ENCODE measurements at places on chromosomes 2 and 18. TPM values are rescaled to one million over a fixed set of nuclear protein-coding genes. Genes with fewer than 3 reads are reported as not detected.

GRCh38 chr18:73708591-73708990 lies 439.0 kb downstream of the FBXO15 start:
- no peak for DNase-seq

GRCh38 chr2:8144785-8145184 lies 537.1 kb upstream of the ID2 start:
- DNase-seq = no peak

GRCh38 chr2:226799211-226799975 lies at the start of gene IRS1:
TSS of gene IRS1 (minus strand) at chr2:226799820. CDS start at chr2:226798738, 1,082 bp downstream.
- peak; percentile 65 for DNase-seq

- DNase-seq = no peak
Observed at GRCh38 chr2:188345831-188346458, 54.3 kb downstream of the GULP1 start.

DNA sequence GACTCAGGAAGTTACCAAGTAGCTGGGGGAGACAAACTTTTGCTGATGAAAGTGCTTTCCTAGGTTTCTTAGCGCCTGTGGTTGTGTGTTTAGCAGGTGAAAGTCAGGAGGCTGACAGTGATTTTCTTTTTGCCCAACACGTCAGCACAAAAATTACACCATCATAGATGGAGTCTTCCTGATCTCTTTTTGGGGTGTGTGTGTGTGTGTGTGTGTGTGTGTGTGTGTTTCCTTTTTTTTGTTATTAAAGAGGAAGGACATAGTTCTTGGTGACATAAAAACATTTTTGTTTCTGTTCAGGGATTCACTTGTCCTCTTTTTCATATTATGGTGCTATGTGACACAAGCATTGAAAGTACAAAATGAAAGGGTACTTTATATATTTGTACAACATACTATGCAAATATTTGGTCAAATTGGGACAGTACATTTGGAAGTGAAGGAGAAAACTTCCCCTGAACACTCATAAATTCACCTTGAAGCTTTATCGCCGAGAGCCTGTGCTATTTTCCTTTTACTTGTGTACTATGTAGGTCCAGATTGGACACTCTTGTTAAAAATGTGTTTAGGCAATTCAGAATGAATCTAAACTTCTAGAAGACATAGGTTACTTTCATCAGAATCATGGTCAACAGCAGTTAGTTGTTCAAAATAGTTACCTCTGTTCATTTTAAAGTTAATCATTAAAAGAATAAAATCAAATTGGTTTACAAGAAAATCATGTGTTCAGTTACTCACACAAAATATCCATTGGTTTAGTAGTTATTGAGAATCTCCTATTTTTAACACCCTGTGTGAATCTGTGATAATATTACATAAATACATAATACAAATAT lies 491.9 kb downstream of the IRS1 start:
- DNase-seq = no peak

DNA sequence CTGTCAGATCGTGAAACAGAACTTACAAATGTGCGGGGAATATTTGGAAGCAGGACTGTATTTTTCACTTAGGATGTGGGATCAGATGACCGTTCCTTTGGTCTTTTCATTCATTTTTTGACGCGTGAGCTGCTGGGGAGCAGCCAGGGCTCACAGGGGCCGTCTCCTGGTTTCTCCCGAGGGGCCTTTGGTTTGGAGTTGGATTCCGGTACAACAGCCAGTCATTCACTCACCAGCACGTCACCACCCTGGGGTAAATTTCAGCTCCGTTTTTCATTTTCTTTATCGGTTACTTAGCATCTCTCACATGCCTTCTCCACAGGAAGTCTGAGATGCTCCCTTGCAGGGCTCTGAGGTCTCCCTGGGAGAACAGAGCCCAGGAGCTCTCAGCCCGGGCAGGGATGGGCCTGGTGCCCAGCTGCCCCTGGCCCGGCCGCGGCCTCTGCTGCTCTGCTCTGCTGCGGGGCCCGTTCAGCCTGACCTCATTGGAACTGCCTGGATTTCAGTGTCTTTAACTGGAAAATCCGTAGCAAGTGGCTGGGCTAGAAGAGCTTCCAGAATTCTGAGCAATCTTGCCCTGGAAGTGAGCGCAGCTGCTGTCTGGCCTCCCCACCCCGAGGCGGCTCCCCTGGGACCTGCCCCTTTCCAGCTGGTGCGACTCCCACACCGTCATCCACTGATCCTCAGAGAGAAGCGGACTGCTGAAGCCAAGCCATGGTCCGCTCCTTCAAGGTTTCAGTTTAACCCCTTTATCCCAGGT lies 335.6 kb downstream of the EIPR1 start:
- DNase-seq = no peak

DNA sequence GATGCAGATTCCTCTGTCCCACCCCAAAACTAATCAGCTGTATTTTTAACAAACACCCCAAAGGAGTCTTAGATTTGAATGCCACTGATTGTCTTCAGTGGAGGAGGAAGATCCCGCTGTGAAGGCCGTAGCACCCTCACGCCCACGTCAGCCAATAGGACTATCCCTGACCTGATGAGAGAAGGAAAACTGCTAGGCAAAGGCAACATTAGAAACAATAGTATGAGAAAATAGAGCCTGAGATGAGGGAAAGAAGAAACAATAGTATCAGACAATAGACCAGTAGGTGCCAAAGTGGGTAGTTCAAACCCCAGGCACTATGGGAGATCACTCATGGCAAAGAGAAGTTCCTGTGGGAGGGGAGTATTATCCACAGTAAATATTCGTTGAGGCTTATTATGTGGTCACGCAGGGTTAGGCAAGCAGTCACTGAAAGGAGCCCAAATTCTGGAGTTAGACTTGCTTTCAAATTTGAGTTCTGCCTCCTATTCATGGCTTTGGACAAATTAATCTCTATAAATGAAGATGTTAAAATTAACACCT lies 2.8 kb downstream of the PCBP1 start:
- DNase-seq = no peak

DNA sequence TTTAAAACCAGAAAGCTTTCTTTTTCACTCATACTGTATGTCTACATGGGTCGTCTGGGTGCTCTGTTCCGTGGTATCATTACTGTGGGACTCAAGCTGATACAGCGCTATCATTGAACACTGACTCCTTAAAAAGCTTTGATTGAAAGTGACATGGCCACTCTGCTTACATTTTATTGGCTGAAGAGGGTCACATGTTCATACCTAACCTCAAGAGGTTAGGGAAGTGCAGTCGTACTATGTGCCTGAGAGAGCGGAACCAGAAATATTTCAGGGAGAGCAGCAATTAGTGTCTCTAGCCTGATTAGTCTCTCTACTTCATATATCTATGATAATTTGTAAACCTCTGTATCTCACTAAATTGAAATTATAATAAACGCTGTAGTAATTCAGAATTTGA lies 43.5 kb downstream of the PSMD14 start:
- DNase-seq = no peak

The ANKRD29 gene
- 1.0 TPM for total RNA-seq

The NMUR1 gene
- 0.45 TPM for total RNA-seq

Measured in colonic mucosa (tissue), 4 donors.